ENCODE measurements at places on chromosomes 5 and 9.

- no peak for DNase-seq
These were observed 1.3 kb upstream of the ERMP1 start for GRCh38 chr9:5834214-5834613.

GRCh38 chr5:39299962-39300361, 64.3 kb downstream of the C9 start:
- DNase-seq = no peak

DNA sequence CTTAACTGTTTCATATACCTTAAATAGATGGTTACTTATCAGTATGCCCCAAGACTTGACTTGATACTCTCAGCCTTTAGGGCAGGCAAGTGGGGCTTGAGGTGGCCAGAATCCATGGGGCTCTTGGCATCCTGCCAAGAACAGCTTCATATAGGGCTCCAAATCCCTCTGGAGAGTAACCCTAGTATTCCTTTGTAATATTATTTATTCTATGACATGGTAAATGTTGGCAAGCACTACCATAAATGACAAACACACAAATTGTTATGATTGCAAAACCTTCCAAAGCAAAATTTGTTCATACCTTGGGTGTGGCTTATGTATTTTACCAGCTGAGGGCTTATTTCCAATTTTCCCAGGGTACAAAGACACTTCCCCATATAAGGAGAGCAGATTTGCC, 257.4 kb upstream of the TRPC7 start:
- DNase-seq = no peak

DNA sequence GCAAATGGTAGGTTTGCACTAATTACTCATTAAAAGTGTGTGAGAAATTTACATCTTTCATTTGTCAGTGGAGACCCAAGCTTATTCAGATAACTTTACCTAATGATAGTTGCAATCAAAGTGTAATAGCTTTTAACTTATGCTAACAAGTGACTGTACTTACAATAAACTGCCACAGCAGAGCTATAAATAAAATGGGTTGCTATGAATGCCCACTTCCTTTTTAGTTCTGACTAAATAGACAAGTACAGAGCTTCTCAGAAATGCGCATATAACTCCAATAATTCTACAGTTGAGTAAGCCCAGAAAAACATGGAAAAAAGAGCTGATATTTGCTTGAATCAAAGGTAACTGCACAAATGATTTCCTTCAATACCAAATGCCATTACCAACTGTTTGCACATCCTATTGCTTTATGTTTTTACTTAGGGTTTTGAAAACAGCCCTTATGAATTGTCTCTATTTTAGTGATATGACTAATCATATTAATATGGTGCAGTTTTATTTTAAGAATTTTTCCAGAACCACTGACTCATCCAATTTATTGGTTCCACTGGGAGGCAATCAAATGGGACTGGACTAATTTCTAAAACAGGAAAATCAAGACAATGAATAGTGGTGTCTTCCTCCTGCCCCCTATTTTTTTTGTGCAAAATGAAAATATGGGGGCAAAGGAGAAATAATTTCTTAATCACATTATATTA, 84.1 kb downstream of the PPP2R2B start:
- DNase-seq = no peak

DNA sequence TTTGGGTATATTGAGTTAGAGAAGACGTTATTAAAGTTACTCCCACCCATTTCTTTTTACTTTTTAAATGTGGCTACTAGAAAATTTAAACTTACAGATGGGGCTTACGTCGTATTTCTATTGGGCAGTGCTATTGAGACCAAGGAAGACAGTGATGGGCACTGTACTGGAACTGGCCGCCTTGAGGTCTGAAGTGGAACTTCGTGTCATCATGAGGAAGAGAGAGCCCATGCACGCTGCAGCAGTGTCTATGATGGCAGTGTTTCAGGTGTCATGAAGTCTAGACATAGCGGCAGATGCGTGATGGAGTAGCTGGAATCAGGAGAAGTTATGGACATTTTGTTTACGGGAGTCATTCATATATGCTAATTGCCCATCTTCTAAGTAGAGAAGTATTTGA, 143.7 kb downstream of the LRRC70 start:
- no peak for DNase-seq

DNA sequence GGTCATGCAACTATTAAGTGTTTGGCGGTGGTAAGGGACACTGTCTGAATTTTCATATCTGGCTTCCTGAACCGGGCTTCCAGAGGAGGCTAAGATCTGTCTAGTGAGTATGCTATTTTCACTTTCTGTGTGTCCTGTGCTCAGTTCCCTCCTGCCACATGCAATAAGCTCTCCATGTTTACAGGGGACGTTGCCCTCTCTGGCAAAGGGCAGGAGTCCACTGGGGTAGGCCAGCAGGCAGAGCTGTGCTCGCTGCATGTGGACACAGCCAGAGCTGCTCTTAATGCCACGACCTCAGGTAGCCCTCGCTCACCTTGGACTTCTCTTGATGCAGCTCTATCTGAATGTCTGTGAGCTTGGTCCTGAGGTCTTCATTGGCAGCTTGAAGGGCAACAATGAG, 111.2 kb downstream of the JAKMIP2 start:
- no peak for DNase-seq

GRCh38 chr9:104850786-104851545, 77.0 kb downstream of the ABCA1 start:
- no peak for DNase-seq

- DNase-seq = no peak
These were observed 1.6 kb downstream of the SPACA9 start for GRCh38 chr9:132880324-132880661.

DNA sequence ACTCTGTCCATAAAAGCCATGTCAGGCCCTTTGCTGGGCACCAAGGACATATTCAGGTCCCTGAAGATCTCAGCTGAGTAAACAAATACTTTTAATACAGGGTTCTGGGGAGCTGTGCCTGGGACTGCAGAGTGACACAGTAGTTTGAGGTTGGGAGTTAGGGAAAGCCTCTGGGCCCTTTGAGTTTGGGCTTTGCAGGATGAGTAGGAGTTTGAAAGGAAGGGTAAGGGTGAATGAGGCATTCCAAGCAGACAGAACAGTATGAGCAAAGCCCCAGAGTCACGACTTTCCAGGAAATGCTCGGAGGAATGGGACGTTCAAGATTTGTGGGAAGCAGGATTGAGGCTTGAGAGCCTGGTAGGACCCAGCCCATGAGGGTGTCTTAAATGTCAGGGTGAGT, 13.3 kb downstream of the CRB2 start:
- DNase-seq = no peak

DNA sequence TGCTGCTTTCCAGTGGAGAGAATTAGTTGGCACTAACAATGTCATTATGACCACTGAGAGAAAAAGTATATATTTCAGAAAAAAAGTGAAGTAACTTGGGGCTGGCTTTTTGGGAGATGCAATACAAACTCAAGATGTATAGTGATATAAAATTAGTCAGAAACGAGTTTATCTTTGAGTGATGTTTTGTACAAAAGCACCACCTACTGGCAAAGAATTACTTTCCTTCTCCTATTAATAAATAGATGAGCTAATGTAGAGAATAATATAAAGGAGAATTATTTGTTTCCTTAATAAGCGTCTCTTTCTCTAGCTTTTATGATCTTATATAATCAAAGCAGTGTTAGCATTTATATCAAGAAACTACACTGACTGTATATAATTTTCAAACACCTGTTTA, 158.8 kb downstream of the MEF2C start:
- DNase-seq = no peak

DNA sequence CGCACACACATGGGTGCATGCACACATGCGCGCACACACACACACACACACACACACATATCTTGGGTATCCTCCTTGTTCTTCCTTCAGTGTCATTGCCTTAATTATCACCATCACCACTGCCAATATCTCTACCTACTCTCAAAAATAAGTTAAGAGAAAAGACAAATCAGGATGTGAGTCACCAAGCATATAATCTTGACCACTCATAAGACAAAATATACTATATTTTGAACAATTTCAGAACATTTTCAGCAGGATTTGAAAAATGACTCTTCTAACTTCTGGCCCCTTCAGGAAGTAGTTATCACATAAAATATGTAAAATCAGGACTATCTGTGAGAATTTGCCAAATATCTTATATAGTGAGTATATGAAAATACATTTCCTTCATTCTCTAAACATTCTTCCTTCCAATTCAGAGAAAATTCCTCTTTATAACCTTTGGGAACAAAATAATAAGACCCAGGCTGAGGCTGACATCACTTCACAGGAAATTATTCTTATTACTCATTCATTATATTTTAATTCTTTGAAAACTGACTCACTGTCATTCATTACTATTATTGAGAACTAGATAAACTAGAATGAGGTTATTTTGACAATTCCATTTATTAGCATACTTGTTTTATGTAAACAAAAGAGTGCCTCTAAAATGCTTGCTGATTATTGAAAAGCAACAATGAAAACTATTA, 772.0 kb upstream of the ACO1 start:
- DNase-seq = no peak

GRCh38 chr5:87210743-87211142, 56.9 kb upstream of the RASA1 start:
- no peak for DNase-seq

- no peak for DNase-seq
These were observed 21.0 kb downstream of the ATOX1 start for GRCh38 chr5:151737431-151737830.

DNA sequence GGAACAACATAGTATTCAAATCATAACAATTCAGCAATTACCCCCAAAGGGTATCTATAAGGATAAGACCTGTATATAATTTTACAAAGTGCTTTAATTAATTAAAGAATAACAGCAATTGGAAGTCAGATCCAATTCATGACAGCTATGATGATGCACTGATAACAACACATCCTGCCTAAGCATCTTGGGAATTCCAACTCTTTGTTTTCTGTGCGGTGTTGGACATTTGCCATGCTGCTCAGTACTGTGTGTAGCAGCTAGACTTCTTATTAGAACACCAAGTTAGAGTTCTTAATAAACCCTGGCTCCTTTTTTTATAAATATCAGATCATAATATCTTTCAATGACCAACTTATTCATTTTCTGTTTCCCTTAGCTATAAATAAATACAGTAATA, 209.0 kb downstream of the SEC61B start:
- DNase-seq = no peak

GRCh38 chr5:142153674-142154448, 45.3 kb downstream of the NDFIP1 start:
- no peak for DNase-seq

- no peak for DNase-seq
These were observed 17.6 kb downstream of the PSAT1 start for GRCh38 chr9:78314550-78314949.

GRCh38 chr5:40991168-40991980, 79.8 kb downstream of the MROH2B start:
- no peak for DNase-seq

GRCh38 chr9:138052322-138052615, 174.7 kb downstream of the CACNA1B start:
- no peak for DNase-seq

DNA sequence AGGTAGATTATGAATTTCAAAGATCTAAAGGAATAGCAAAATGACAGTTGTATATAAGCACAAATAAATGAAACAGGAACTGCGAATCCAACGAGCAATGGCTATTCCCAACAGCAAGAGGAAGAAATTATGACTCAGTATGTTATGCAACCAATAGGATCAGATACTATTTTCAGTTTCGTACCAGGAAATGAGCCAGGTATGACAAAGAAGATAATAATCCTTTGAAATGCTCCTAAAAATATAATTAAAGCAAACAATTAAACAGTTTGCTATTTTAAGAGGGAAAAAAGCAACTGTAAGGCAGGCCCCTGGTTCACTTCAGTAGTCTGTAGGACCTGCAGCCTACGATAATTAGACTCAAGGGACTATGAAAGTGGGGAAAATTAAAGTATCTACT, 58.9 kb downstream of the AUH start:
- no peak for DNase-seq

GRCh38 chr9:109270971-109271925, 49.6 kb downstream of the EPB41L4B start:
- peak; percentile 63 for DNase-seq

- no peak for DNase-seq
These were observed 97.4 kb downstream of the CDK5RAP2 start for GRCh38 chr9:120482424-120483186.

DNA sequence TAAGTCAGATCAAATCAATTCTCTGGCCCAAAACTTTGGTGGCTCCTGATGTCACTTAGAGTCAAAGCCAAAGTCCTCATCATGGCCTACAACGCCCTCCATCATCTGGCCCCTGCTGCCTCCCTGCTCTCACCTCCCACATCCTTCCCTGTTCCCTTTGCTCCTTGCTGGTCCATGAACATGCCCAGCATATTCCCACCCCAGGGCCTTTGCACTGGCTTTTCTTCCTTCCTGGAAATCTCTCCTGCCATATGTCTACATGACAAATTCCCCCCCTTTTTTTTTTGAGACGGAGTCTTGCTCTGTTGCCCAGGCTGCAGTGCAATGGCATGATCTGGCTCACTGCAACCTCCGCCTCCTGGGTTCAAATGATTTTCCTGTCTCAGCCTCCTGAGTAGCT, 11.1 kb upstream of the PSD2 start:
- DNase-seq = no peak

DNA sequence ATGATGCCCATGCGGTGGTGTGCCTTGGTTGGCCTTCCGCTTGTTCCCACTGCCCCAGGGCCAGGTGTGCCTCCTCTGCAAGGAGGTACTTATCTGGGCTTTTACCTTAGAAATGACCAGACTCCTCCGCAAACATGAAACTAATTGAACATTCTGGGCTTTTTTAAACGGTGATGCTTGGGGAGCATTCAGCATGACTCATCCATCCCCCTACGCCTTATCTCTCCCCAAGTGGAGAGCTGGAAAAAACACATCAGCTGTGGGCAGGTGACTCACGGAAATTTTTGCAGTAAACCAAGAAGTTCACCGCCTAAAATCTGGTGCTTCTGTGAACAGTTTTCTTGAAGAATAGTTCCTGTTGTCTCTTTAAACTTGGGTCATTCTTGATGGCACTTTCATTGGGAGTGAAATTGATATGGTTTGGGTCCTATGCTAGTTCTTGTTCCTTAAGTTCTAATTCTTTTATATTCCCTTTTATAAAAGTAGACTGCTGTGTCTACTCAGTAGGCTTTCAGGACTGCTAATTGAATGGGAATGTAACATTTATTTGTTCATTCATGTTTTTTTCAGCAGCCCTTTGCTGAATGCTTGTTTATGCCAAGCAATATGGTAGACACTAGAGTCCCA, 39.6 kb downstream of the SFXN1 start:
- DNase-seq = no peak

- no peak for DNase-seq
These were observed 406.5 kb upstream of the EDIL3 start for GRCh38 chr5:84791138-84791537.

DNA sequence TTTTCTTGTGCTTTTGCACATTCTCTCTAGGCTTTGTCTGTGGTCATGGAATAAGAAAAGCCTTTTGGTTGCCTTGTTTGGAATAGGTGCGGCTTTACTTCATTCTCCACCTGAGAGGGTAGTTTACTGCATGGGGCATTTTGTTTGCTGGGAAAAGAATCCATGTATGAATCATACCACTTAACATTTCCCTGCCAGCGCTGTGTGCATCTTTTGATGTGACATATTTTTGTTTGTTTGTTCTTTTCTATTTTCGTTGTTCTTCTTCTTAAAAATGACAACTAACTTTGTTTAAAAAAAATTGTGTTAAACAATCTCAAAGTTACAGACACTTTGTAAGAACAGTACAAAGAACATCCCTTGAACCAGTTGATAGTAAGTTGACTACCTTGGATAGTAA, 113.2 kb downstream of the GCNT1 start:
- DNase-seq = no peak
